ENCODE measurements at places on chromosomes 5 and 9.

DNA sequence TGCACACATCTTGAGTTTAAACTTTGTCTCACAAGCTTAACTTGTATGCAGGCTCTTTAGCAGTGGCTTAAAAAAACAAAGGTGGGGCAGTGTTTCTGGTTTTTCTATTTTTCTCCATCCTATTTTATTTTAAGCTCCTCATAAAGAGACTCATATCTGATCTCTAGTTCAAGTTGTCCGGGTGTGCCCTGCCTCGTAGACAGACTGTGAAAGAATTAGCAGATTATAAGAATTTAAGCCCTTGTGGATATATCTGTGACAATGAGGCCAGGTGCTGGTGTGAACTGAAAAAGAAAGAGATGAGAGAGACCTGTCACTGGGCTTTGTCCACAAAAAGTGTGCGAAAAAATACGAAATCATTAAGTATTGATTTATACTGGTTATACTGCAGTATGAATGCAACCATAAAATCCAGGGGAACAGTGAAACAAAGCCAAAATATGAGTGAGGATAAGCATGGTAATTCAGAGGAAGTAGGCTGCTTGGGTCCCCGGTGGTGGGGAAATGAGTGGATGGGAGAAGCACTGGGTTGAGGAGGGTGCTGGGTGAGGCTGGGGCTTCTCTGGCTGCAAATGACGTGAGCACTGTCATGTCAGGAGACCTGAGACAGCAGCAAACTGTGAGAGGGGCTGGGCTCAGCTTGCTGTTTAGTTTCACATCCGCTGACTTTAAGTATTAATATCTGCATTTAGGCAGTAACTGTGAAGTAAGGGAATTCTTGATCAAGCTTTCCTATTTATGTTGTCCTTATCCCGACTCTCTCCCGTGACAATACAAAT, 179.7 kb upstream of the ANKRD55 start:
- no peak for DNase-seq

DNA sequence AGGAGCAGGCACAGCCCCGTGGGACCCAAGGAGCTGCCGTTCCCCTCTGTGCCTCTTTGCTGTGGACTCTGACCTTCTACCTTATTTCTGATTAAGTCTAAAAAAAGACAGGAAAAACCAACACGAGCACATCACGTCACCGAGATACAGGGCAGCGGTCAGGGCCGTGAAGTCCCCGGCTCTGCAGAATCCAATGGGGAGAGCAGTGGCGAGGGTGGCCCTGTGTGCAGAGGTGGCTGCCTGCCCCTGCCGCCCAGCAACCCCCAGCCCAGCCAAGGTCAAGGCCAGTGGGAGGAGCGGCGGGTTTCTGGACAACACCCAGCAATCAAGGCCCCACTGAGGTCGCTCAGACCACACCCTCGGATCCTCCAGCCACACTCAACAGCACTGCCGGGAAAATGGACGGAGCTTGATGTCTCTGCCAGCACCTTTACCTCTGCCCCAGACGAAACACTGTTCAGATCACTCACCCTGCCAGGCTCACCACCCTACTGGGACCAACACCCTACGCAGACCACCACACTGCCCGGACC, 32.7 kb upstream of the SLC9A3 start:
- DNase-seq: no peak

- no peak for DNase-seq
These were observed 852 bp downstream of the ARHGEF37 start for GRCh38 chr5:149581931-149582768.

- DNase-seq: no peak
These were observed 142.8 kb upstream of the IRX2 start for GRCh38 chr5:2894316-2894715.

All from frontal cortex (tissue), 4 donors.